ENCODE measurements at places on chromosomes 16 and 17.
A peak's percentile ranks its signal among the peaks of the same experiment; 100 is the strongest.

DNA sequence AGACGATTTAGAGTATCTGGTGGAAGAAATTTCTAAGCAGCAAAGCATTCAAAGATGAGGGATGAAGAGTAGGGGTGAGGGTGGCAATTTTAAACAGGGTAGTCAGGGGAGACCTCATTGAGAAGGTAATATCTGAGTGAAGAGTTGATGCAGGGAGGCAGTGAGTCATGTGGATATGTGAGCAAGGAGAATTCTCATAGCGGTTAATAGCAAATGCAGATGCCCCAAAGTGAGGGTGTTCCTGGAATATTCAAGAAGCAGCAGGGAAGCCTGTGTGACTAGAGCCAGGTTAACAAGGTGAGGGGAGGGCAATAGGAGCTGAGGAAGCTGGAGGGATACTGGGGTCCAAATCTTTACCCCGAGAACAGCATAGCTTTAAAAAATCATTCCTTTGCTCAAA lies 114.3 kb downstream of the SPACA3 start:
- DNase-seq, result no peak

DNA sequence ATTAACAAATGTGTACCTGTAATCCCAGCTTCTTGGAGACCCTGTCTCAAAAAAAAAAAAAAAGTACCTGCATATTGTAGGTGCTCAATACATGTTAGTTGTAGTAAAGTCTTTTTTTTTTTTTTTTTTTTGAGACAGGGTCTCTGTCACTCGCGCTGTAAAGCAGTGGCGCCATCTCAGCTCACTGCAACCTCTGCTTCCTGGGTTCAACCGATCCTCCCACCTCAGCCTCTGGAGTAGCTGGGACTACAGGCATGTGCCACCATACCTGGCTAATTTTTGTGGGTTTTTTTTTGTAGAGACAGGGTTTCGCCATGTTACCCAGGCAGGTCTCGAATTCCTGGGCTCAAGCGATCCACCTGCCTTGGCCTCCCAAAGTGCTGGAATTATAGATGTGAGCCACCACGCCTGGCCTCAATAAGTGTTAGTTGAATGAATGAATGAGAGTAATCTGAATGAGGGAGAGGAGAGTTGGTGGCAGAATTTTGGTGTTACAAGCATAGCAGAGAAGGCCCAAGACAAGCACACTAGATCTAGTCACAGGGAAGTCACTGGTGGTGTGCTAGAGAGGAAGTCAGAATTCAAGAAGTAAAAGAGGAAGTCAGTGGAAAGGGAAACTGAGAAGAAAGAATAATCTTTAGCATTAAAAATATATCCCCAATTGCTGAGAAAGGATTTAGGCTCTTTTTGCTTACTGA lies 9.4 kb upstream of the MYL4 start:
- DNase-seq, result no peak

DNA sequence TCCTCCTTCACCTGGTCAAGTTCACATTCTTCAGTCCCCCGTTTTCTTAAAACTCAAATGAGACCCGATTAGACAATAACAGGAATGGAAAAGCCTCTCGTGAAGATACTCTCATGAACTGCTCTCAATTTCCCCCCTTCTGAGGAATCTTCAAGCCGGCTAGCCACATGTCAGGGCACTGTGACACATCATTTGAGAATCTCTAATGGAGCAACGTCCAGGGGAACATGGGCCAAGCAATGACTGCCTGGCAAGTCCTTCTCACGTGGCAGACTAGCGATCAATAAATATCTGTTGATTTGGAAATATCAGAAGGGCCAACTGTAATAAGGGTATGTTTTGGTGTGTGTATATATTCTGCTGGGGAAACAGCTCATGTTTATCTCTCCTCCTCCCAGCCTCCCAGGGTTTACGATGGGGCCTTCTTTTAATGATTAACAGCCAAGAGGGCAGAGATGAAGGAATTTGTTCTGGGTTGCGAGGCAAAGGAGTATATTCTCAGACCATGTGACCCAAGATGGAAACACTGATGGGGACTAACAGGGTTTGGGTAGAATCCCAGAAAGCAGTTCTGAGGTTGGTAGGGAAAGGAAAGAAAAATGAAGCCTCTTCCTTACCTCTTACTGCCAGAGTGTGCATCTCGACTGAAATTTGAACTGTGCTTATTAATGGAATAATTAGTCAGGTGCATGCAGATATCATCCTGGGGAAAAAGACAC lies 21.4 kb downstream of the TTLL6 start:
- DNase-seq, result peak; percentile 86

DNA sequence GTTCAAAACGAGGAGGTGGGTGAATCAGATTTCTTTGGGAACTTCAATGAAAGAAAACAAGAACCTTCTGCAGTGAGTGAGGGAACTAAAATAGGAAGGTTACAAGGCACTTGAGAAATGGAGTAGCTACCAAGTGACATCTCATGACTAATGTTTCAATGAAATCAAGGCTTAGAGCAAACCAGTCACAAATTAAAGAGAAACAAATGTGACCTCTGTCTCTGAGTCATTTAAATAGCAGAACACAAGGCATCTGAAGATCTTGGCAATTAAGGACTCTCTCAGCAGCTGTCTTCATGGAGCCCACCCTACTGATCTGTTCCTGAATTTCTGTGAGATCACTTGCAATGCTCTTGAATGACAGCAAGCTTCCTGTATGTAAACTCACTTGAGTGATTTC lies 109.5 kb downstream of the CDH11 start:
- DNase-seq, result no peak

DNA sequence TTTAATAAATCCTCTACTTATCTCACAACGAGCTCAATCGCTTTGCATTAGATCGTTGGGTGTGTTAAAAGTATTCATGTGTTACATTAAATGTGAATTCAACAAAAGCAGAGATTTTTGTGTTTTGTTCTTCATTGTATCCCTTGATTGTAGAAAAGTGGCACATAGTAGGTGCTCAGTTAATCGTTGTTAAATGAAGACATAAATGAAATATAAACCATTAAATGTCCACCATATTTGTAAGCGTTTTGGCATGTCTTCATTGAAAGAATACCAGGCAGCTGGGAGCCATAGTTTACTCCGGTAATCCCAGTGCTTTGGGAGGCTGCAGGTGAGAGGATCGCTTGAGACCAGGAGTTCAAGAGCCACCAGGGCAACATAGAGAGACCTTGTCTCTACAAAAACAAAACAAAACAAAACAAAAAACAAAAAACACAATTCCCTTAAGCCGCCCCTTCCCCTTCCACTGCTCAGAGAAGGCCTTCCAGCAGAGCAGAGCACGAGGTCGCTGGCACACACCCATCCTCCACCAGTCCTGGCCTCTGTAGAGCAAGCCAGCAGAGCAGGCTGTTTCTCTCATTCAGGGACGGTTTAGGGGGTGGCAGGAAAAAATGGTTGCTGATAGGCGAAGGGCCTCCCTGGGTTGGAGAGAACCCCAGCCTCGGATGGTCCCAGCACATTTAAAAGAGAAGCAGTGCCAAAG lies 673 bp upstream of the CHD9 start:
- DNase-seq, result no peak

GRCh38 chr17:31443386-31443785 lies 51.9 kb downstream of the RAB11FIP4 start:
- DNase-seq, result no peak

GRCh38 chr16:66008136-66008535 lies 358.4 kb upstream of the CDH5 start:
- DNase-seq, result no peak

DNA sequence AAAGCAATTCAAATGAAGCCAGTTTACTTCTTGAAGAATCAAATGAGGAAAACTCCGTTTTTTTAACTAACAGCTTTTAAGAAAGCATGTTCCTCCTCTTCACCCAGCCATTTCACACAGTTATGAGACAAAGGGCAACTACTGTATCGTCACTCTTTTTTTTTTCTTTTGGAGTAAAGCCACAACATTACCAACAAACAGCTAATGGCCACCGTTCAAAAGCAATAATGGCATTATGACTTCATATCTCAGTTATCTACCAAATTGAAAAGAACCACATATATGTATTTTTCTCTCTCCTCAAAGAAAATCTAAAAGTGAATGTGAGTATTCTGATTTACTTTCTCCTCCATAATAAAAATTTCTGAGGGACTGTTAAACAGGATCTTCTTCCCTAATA lies 14.5 kb downstream of the GRB2 start:
- DNase-seq, result no peak

DNA sequence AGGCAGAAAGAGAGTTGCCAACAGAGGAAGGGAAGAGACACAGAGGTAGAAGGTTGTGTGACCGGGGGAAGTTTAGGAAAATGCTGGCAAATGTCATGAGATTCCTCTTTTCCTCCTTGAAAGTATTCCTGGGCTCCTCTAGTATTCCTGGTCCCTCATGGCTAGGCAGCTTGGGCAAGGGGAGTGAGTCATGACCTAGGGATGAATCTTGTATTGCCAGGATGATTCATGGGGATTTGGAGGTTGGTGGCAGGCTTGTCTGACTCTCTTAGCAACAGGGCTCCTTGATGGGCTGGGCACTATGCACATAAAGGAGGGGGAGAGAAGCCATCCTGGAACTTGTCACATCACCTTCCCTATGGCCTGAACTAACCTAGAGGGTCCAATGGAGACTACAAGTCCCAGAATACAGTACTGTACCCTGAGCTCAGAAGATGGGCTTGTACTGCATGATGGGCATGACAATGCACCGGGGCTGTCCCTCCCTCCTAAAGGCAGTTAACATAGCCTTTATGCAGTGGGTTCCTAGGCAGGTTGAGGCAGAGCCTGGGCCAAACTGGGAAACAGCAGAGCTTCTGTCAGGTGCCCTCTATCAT lies 2.1 kb upstream of the SEZ6 start:
- peak; percentile 38 for DNase-seq

DNA sequence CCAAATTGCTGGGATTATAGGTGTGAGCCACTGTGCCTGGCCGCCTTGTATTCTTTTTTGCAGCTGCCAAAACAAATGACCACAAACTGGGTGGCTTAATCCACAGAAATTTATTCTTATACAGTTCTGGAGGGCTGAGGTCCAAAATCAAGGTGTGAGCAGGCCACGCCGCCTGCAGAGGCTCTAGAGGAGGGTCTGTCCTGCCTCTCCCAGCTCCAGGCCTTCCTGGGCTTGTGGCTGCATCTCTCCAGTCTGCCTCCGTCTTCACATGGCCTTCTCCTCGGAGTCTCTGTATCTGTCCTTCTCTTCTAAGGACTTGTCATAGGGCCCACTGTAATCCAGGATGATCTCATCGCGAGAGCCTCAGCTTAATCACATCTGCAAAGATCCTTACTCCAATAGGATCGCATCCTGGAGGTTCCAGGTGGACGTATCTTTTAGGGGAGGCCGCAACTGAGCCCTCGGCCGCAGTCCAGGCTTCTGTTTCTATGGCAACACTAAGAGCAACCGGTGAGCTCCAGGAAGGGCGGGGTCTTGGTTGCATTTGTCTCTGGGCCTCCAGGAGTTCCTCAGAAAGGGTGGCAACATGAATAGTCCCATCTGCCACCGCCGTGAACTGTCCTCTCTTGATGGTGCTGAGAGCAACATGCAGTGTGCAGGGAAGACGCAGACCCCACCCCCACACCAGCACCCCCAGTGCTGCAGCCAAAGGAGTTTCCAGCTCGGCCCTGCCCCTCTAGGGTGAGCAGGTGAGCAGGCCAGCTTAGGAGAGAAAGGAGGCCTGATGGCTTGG lies 29.5 kb upstream of the CREBBP start:
- no peak for DNase-seq

DNA sequence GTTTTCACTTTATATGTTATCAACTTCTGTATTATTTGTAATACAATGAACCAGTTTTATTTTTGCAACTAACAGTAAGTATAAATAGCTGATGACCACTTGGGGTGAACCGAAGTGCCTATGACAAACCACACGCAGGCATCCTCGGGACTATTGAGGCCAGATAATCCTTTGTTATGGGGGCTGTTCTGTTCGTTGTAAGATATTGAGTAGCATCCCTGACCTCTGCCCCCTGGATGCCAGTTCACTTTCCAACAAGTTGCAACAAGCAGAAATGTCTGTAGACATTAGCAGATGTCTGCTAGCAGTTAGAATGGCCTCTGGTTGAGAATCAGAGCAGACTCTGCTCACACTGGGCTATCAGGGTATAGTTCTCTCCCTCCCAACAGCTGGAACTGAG lies 277.0 kb downstream of the WWOX start:
- DNase-seq, result no peak

DNA sequence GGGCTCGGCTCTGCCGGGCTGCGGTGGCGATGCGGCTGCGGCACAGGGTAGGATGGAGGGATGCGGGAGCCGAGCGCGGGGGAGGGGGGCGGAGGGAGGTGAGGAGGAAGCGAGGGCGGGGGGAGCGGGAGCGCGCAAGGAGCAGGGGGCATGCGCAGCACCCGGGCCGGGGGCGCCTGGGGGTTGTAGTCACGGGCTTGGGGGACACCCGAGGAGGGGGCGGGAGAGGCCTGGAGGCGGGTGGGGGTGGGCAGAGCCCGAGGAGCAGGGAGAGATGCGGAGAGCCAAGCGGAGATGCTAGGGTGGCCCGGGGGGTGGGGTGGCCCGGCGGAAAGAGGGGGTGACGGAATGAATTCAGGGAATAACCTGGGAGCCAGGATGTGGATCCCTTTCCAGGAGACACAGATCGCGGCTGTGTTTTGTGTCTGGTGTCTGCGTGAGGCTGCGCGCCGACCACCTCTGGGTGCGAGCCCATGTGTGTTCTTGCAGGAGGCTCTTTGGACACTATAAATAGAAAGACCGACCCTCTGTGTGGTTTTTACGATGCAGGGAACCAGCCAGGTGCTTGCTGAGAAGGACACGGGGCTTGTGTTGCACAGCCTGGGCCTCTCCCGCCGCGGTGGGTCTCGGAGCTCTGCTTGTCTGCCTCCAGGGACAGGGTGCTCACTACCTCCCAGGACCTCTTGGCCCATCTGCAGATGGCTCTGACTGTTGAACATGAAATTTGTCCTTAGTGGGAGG lies at the start of gene STX1B:
TSS of gene STX1B (minus strand) at position 54 of the 741 bp plus-strand sequence. CDS start 242 bp downstream, outside the sequence.
- DNase-seq, result no peak

DNA sequence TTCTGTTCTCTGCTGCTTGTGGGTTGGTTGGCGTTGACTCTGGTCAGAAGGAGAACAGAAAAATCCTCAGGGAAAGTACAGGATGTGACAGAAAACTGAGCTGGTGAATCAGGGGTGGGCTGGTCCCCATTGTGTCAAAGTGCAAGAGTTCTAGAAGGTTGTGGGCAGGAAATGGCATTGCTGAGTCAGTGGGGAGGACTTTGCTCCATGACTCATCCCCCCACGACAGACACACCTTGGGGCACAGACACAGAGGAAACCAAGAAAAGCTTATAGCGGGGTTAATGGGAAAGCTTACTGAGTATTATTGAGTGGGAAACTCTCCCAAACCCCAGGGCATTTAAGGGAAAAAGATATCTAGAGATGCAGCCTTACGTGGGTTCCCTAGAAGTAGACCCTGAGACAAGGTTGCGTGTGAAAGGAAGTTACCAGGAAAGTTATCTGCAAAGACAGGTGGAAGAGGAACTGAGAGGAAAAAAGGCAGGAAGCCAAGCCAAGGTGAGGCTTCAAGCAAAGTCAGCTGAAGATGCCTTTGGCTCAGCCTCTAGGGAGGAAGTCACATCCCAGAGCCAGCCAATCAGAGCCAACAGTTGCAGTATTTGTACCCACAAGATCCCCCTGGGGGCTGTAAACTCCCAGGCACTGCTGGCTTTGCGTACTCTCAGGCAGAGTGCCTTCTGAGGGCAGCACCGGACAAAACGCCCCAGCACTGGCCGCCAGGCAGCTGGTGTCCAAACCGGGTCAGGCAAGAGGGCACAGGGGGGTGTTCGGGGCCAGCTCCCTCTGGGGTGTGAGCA lies 86.4 kb downstream of the FOXL1 start:
- peak; percentile 85 for DNase-seq

- no peak for DNase-seq
Measured at GRCh38 chr17:75498039-75498725, 17.2 kb downstream of the CASKIN2 start.

GRCh38 chr17:42310787-42311215 lies 22.5 kb downstream of the STAT5A start:
- DNase-seq, result no peak

Measured in Caki2 (cell line).